Motor neuron (in vitro differentiated cells): ENCODE measurements at places on chromosomes 13 and 19. TPM values are rescaled to one million over a fixed set of nuclear protein-coding genes. Genes with fewer than 3 reads are reported as not detected.
A peak's percentile ranks its signal among the peaks of the same experiment; 100 is the strongest.

DNA sequence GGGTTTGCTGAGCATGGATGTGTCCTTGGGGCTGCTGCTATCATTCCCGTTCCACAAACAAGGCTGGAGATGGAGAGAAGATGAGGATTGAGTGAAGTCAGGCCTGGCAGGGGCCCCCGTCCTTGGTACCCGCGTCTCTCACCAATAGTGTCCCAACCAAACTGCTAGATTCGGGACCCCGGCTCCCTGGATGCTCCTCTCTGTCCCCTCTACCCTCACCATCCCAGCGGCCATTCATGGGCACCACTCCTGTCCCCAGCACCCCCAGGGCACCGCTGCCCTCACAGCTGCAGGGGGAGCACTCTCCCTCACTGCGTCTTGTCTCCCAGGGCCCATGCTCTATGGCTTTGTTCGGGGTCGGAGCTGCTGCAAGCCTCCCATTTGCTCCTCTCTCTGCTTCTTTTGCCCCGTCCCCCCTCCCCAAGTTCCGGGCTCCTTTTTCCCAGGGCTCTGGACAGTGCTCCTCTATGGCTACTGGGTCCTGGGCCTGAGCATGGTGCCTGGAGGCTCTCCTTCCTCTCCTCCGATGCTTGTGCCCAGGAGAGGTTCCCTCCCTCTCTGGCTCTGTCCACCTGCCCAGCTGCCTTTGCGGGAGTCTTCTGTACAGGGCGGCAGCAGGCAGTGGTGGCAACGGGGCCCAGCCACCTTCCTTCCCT lies 219.5 kb downstream of the TEX29 start:
- ATAC-seq: no peak

GRCh38 chr19:43467730-43468129 lies 2.3 kb upstream of the LYPD3 start:
- no peak for ATAC-seq

GRCh38 chr19:30325676-30326392 lies 46.4 kb upstream of the ZNF536 start:
- no peak for ATAC-seq

DNA sequence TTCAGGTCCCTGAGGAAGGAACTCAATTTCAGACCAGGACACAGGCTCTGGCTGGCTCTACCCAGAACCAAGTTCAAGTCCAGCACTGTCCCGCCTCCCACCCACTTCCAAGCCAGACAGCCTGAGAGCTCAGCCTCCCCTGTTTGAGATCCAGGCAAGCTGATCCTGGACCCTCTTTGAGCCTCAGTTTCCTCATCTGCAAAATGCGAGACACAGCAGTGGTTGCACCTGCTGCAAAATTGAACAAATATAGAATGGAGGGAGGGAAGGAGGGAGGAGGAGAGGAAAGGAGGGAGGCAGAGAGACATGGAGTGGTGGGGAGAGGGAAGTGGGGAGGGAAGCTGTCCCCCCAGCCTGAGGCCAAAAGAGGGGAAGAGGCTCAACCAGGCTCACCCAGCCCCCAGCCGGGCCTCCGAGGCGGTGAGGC lies 751 bp downstream of the TMEM221 start:
- peak; percentile 11 for ATAC-seq

DNA sequence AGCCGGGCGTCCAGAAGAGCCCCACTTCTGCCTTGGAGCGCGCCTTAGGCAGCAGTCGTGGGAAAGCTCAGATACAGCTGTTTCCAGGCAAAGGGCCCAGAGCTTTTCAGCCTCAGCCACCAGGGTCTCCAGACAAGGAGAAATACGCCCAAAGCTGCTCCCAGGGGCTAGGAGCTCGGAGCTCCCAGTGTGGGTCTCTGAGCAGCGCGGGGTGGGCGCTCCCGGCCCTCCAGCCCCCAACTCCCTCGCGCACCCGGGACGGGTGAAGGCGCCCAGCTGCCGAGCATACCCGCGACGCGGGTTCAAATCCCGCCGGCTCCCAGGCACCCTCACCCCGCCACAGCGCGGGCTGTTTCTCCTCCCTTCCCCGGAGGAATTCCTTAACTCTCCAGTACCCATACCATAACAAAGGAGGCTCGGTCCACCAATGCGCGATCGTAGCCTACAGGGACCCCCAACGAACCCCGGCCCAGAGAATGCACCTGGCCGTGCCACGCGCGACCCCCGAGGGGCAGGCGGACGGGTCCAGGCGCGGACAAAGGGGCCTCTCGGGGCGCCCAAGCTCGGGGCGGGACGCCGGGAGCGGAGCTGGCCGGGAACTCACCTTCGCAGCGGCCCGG lies 507 bp downstream of the COL4A1 start:
- peak; percentile 3 for ATAC-seq

- ATAC-seq: no peak
Observed at GRCh38 chr13:76516586-76516985, 369.6 kb downstream of the KCTD12 start.

DNA sequence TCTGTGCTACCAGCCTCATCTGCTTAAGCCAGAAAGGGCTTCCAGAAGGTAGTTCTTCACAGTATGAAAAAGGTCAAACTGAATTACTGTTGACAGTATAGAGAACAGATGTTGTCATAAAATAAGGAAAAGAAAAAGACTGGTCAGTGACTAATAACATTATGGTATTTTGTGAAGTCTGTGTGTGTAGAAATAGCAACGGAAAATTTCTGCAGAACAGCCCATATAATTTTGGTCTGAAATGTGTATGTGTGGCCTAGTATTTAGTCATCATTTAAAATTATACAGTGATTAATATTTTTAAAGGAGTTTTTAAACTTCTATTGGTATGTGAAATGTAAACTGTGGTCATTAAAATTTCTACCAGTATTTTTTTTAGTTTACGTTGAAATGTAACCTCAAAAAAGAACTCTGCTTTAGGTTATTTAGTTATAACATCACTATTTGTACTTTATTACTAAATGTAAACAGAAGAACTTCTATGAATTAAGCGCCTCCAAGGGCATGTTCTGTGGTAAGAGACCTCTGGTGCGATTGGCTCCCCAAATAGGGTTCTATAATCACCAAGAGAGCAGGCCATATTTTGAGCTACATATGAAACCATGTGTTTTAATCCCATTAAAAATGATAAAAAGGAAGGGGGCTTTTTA lies 3.3 kb upstream of the GPR183 start:
- ATAC-seq: no peak

DNA sequence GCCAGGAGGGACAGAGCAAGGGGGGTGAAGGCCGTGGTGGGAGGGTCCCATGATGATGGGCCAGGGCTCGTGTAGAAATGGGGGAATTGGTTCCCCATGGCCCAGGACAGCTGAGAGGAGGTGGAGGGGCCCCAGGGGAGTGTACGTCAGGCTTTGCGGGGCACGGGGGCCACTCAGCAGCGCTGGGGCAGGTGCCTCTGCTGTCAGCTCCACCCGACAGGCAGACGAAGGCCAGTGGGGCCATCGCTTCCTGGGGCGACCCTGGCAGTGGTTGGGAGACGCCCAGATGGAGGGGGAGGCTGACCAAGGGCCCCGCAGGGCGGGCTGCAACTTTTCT lies 1.9 kb upstream of the TEKTIP1 start:
- ATAC-seq: no peak

GRCh38 chr19:38617764-38618589 lies at the start of gene MAP4K1:
Gene MAP4K1 (minus strand): TSS chr19:38617953. CDS start chr19:38617895, 58 bp downstream.
- peak; percentile 2 for ATAC-seq

DNA sequence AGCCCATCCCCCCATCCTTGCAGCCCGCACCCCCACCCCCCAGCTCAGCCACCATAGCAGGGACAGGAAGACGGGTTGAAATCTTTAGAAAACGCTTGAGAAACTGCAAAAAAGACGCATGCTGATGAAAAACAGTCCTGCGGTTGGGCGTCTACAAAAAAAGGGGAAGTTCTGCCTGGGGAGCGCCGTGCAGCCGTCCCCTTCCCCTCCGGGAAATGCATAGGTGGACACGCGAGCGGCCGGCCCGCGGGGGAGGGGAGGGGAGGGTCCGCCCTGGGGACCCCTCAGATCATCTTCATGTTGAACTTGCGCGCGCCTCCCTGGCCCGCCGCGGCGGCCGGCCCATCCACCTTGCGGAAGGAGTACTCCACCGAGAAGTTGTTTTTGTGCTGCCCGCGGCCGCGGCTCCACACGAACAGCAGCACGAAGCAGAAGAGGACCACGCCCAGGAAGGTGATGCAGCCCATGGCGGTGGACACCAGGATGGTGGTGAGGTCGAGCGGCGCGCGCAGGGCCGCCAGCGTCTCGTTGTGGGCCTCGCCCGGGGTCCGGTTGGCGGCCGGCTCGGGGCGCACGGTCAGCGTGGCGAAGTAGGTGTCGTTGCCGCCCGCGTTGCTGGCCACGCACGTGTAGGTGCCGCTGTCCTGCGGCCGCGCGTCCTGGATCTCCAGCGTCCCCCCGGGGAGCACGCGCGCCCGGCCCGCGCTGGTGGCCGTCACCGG lies 7.9 kb upstream of the PEAK3 start:
- ATAC-seq: peak; percentile 42

DNA sequence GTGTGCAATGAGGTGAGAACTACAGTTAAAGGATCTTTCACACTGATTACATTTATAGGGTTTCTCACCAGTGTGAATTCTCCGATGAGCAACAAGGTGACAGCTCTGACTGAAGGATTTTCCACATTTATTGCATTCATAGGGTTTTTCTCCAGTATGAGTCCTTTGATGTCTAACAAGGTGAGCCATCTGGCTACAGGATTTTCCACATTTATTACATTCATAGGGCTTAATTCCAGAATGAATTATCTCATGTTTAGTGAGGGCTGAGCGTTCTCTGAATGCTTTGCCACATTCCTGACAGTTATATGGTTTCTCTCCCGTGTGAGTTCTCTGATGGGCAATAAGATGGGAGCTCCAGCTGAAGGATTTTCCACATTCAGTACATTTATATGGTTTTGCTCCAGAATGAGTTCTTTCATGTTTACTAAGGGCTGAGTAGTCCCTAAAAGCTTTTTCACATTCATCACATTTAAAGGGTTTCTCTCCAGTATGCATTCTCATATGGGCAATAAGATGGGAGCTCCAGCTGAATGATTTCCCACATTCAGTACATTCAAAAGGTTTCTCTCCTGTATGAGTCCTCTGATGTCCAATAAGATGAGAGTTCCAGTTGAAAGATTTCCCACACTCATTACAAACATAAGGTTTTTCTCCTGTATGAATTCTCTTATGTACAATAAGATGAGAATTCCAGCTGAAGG lies 4.4 kb upstream of the C19orf18 start:
- no peak for ATAC-seq

DNA sequence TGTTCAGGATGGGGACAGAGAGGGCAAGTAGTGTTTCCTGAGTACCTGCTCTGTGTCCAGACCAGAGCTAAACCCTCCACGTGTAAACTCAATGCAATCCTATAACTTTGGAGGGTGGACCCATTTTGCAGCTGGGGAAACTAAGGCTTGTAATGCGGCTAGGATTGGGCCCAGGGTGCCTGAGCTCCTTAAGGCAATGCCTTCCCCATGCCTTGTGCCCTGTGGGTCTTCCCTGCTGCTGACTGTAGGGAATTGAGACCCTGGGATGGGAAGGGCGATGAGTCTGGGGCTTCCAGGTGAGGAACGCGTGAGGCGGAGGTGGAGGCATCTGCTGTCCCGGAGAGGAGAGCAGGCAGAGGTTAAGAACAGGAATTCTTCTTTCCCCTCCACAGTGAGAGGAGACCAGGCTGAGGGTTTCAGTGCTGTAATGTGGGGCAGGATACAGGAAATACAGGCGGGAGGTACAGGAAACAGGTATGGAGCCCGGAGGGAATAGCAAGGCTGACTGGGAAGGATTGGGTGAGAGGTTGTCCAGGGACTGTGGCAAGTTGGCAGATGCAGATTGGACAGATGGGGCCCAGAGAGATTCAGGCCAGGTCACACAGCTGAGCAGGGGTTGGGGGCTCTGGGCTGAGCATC lies 19.2 kb downstream of the SLC27A1 start:
- ATAC-seq: no peak

DNA sequence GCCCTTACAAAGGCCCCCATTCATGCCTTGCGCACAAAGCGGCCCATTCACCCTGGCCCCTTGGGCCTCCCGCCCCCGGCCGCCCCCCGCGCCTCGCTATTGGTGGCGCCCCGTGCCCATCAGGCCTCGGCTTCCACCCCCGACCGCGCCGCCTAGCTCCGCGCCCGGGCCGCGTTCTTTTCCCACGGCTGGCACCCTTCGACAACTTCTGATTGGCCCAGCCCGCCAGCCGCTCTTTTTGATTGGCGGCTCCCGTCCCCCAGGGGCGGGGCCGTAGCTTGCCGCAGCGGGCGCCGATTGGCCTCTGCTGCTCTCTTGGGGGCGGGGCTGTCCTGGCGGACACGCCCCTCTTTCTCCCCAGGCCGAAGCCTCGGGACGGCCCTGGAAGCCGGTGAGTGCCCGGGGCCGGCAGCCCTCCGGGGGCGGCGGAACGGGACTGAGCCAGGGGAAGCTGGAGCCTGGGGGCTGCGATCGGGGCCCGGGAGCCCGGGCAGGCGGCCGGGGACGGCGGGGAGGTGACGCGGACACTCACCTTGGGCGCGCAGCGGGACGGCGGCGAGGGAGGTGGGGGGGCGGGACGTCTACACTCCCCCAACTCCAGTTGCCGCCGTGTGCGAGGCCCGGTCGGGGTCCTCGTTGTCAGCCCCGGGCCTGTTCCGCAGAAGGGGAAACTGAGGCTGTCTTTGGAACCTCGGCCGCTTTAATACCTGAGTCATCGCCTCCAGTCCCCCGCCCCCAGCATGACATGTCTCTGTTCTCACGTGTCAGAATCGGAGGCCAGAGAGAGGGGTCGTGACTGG lies at the start of gene MYH14:
Gene MYH14 (plus strand): TSS at position 342 of the 800 bp plus-strand sequence. CDS start 6,744 bp downstream, outside the sequence.
- ATAC-seq: peak; percentile 53

GRCh38 chr19:56547535-56547934 lies 8.8 kb downstream of the ZFP28 start:
- ATAC-seq: no peak

- no peak for ATAC-seq
Observed at GRCh38 chr13:109844396-109844795, 58.0 kb upstream of the IRS2 start.

GRCh38 chr13:97548138-97548537 lies 114.2 kb downstream of the RAP2A start:
- ATAC-seq: peak; percentile 6

DNA sequence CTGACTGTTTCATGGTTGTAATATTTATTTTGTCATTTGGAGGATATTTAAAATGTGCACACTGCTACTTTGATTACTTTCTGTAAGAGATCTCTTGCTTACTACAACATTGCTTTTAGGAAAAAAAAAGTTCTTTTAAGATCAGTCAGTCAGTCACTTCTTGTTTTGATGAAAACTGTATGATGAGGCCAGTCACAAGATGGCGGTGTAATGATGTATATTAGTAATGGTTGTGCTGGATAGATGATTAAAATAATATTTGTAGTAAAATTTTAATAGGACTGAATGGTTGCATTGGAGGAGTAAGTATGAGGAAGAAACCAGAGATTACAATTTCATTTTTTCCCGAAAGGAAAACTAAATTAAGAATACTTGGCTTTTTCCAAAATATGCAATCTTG lies 2411.1 kb downstream of the PCDH9 start:
- no peak for ATAC-seq

ADAMTSL5 gene
- total RNA-seq: 0.50 and 0.55 TPM in 2 replicates

COX6B1 gene
- 886 and 961 TPM in 2 replicates for total RNA-seq

CNN1 gene
- total RNA-seq: 1.4 and 3.1 TPM in 2 replicates

RHPN2 gene
- total RNA-seq: 7.8 and 9.6 TPM in 2 replicates

PSG2 gene
- total RNA-seq: not detected in 2 replicates

FRY gene
- 22.2 and 22.4 TPM in 2 replicates for total RNA-seq

IRS2 gene
- total RNA-seq: 10.7 and 11.5 TPM in 2 replicates

FOXA3 gene
- 0.62 and 1.3 TPM in 2 replicates for total RNA-seq

ACTMAP gene
- 2.4 and 3.6 TPM in 2 replicates for total RNA-seq

CTXN1 gene
- total RNA-seq: 9.2 and 10.2 TPM in 2 replicates

PRR19 gene
- 1.0 and 3.9 TPM in 2 replicates for total RNA-seq
